ENCODE measurements at places on chromosomes 12 and 14. TPM values are rescaled to one million over a fixed set of nuclear protein-coding genes. Genes with fewer than 3 reads are reported as not detected.

The RBM19 gene
- total RNA-seq = 29.5 TPM

The OTX2 gene
- total RNA-seq = not detected

The INSM2 gene
- total RNA-seq = 0.07 TPM

The SLC25A47 gene
- not detected for total RNA-seq

The KRT82 gene
- total RNA-seq = not detected

The TNS2 gene
- 126 TPM for total RNA-seq

The FRMD6 gene
- 97.4 TPM for total RNA-seq

The SIX6 gene
- not detected for total RNA-seq

The RAD52 gene
- total RNA-seq = 28.9 TPM

The MARK3 gene
- total RNA-seq = 110 TPM

The EEF1AKMT3 gene
- total RNA-seq = 2.3 TPM

The TESPA1 gene
- total RNA-seq = not detected

The TMEM179 gene
- 2.3 TPM for total RNA-seq

The FERMT2 gene
- total RNA-seq = 169 TPM

The CFAP73 gene
- total RNA-seq = 0.67 TPM

The ST8SIA1 gene
- 14.6 TPM for total RNA-seq

The WNT1 gene
- not detected for total RNA-seq

The MYO1A gene
- not detected for total RNA-seq

The TUNAR gene
- not detected for total RNA-seq

The HOXC6 gene
- total RNA-seq = not detected

The TAS2R19 gene
- total RNA-seq = 2.6 TPM

The GDF3 gene
- not detected for total RNA-seq

The DPF3 gene
- not detected for total RNA-seq

The DTX1 gene
- total RNA-seq = 8.6 TPM

Data from uterus (tissue), 4 donors.